ENCODE measurements at places on chromosomes 12 and 14. TPM values are rescaled to one million over a fixed set of nuclear protein-coding genes. Genes with fewer than 3 reads are reported as not detected.

- no peak for DNase-seq
Measured at GRCh38 chr12:6235499-6235898, 35.3 kb downstream of the CD9 start.

DNA sequence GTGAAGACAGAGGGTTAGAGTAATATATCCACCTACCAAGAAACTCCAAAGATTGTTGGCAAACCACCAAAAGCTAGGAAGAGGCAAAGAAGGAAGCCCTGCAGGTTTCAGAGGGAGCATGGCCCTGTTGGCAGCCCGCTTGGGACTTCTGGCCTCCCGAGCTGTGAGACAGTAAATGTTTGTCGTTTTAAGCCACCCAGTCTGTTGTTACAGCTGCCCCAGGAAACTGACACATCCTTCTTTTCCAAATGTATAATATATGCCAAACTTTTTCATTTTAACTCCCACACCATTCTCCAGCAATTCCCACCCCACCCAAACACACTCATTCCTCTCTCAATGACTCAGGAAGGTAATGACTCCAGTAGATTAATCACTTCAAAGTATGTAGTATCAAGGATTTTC is 74.0 kb downstream of the RPS29 start:
- no peak for DNase-seq

Gene DAO
- total RNA-seq, result not detected

Gene OAS2
- 52.6 TPM for total RNA-seq

GRCh38 chr14:65433157-65433556 is 20.6 kb downstream of the FUT8 start:
- DNase-seq, result no peak

GRCh38 chr14:71625891-71626701 is 306.1 kb upstream of the RGS6 start:
- DNase-seq, result no peak

GRCh38 chr12:104472748-104473147 is 16.0 kb downstream of the CHST11 start:
- DNase-seq, result no peak

GRCh38 chr12:53327435-53328042 is 6.1 kb upstream of the AAAS start:
- DNase-seq, result peak; percentile 38

DNA sequence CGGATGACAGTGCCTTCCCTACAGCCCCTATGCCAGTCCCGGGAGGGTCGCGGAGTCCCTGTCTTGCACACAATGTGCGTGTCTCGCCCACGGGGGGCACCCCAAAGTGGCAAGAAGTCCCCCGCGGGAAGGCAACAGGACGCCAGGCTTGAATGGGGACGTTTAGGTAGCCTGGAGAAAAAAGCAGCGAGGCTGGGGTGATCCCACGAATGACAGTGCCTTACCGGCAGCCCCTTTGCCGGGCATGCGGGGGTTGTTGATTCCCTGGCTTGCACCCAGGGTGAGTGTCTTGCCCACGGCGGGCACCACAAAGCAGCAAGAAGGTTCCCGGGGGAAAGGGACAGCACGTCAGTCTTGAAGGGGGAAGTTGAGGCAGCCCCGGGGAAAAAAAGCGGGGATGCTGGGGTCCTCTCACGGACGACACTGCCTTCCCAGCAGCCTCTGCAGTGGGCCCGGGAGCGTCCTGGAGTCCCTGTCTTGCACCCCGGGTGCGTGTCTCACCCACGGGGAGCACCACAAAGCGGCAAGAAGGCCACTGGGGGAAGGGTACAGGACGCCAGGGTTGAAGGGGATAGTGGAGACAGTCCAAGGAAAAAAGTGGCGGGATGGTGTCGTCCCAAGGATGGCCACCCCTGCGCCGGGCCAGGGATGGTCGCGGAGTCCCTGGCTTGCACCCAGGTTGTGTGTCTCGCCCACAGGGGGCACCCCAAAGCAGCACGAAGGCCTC is 156.8 kb upstream of the ALG10B start:
- DNase-seq, result no peak

GRCh38 chr12:26229910-26230309 is 34.5 kb downstream of the SSPN start:
- DNase-seq, result no peak

- DNase-seq, result no peak
Measured at GRCh38 chr14:65791191-65791981, 378.9 kb downstream of the FUT8 start.

GRCh38 chr14:100471441-100472093 is 115.7 kb downstream of the BEGAIN start:
- DNase-seq, result no peak

- DNase-seq, result no peak
Measured at GRCh38 chr12:39605501-39605900, 14.1 kb downstream of the ABCD2 start.

All from OCI-LY7 (cell line).